ENCODE measurements at places on chromosomes 12 and 14. TPM values are rescaled to one million over a fixed set of nuclear protein-coding genes. Genes with fewer than 3 reads are reported as not detected.

SPIC gene
- not detected for total RNA-seq

RNASE7 gene
- not detected for total RNA-seq

PTPRO gene
- total RNA-seq = 1.2 TPM

CIROP gene
- total RNA-seq = 1.7 TPM

GPR137C gene
- total RNA-seq = 0.58 TPM

IRAK3 gene
- 10.8 TPM for total RNA-seq

VAMP1 gene
- 10.2 TPM for total RNA-seq

SERPINA9 gene
- total RNA-seq = not detected
